ENCODE measurements at places on chromosomes 7 and 10.

GRCh38 chr7:50356212-50356944 lies 51.9 kb downstream of the IKZF1 start:
- no peak for DNase-seq

- peak; percentile 62 for DNase-seq
Observed at GRCh38 chr7:95199779-95200558, 124.4 kb downstream of the PON1 start.

- no peak for DNase-seq
Observed at GRCh38 chr7:140870003-140870402, 54.7 kb downstream of the BRAF start.

DNA sequence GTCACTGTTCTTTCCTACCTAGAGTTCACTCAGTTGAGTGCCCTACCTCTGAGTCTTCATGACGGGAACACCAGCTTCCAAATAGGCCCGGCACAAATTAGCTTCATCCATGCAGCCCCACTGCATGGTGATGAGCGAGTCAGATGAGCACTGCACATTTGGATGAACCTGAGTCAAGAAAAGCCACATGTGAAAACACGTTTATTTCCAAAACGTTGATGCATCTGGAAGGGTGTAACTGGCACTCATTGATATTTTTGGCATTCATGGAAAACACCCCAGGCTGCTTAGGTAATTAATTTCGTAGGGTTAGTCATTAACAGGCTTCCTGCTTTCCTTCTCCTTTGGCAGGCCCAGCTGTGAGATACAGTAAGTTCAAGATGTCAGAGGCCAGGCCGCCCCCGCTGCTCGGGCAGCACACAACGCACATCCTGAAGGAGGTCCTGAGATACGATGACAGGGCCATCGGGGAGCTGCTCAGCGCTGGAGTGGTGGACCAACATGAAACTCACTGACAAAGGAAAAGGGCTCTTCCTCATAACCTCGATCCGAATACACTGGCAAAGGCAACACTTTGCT lies 725.2 kb downstream of the SUGCT start:
- no peak for DNase-seq

DNA sequence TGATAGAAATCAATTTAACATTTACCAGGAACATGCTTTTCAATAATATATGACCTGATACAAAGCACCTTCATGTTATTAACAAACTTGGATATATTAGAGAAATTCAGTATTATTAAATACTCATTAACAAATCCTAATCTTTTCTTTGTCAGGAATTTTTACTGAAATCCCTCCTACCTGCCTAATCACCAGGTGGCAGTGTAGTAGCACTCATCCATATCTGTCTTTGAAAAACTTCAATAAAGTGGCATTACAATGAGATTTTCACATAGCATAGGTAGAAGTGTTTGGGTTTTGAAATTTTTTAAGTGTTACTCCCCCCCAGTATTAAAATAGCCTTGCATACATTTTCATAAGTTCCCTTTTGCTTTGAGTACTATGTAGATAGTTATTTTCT lies 1246.6 kb upstream of the LRRN3 start:
- DNase-seq, result no peak

GRCh38 chr10:21681156-21681555 lies 147.1 kb downstream of the MLLT10 start:
- no peak for DNase-seq

DNA sequence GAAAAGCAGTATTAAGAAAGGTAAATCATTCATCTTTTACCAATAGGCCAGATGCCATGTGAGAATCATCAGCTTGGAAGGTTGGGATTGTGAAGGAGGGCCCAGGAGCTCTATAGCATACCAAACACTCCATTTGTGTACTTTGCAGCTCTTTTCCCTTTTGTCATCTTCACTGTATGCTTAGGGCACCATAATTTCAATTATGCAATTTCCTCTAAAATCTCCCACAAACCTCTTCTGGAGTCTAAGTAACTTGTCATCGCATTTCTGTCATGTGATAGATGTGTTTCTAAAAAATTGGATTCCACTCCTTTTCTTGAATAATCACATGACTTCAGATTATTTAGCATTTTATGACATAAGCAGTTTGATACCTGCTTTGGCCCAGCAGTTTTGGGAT lies 17.9 kb downstream of the RPP30 start:
- peak; percentile 54 for DNase-seq

- no peak for DNase-seq
Observed at GRCh38 chr7:88859288-88859687, 63.8 kb upstream of the TEX47 start.

Measured in fibroblast of skin of right biceps (primary cell).